ENCODE measurements at places on chromosomes 12 and 14. TPM values are rescaled to one million over a fixed set of nuclear protein-coding genes. Genes with fewer than 3 reads are reported as not detected.

- DNase-seq: no peak
Measured at GRCh38 chr14:96351986-96352385, 11.2 kb downstream of the ATG2B start.

GRCh38 chr14:84555493-84555892 lies 974.5 kb upstream of the FLRT2 start:
- DNase-seq: no peak

DNA sequence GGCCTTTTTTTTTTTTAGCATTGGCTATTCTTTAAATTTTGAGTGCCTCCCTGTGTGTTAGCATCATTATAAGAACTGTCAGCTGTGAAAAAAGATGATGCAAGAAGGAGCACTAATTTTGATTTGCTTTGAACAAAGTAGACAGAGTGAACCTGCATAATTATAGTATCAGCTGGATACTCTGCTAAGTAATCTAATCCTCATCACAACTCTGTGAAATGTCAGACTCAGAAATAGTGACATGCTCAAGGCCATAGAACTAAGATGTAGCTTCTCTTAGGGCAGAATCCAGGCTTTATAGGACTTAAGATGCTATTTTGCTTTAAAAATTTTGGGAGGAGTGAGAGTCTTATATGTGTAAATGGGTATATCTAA lies 31.9 kb downstream of the FBXO34 start:
- DNase-seq: no peak

GRCh38 chr14:71961972-71962371 lies 29.7 kb downstream of the RGS6 start:
- DNase-seq: no peak

DNA sequence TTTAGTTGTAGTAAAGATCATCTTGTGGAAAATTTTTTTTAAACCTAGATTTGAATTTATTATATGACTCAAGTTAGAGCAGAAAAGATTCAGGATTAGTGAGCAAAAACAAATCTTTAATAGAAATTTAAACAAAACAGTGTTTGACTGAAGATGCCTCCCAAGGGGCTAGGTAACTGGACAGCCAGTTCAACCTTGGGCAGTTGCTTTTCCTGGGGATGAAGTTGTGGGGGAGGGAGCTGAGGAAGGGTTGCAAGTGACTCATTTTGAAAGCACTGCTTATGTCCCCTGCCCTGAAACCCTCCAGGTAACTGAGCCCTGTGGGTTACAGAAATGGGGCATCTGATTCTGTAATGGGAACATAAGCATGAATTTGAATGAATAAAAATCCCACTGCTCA lies 13.1 kb downstream of the CFAP54 start:
- no peak for DNase-seq

DNA sequence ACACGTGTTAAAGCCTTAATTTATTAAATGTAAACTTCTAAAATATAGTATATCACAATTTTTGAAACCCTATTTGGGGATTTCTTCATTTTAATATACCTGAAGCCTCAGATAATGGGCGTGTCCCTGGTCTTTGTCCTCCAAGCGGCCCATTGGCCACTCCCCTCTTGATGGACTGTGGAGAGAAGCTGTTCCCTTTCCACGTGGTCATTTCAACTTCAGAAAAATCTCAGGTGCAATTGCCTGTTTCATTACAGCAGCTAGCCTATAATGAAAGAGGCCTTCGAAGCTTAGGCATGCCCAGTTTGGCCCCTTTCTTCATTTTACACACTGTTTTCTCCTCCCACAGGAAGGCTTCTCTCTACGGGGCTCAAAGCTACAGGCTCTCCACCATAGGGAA lies 131.4 kb upstream of the ARHGAP5 start:
- DNase-seq: no peak

DNA sequence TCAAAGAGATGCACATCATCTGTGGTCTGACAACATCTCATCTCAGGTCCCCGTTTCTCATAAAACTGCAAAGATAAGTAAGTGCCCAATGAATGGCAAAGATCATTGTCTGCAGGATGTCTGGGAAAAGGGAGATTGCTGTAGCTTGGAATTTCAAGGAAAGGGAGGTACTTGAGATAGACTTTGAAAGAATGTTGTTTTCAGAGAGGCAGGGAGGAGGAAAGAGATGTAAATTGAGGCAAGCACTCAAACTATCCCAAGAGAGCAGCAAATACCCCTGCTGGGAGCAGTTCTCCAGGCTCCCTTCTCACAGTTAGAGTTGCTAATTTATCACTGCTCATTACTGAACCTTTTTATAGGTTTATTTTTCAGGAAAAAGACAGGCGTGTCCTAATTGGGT lies 107.1 kb downstream of the MYRFL start:
- no peak for DNase-seq

- DNase-seq: no peak
Measured at GRCh38 chr12:112828541-112828940, 37.0 kb downstream of the RPH3A start.

AJUBA gene
- total RNA-seq: 3.2 TPM

CCDC177 gene
- not detected for total RNA-seq

KLHDC2 gene
- total RNA-seq: 88.5 TPM

Measured in breast epithelium (tissue), 4 donors.